ENCODE measurements at places on chromosomes 13 and 19.

- H3K27ac ChIP-seq, result no peak overlapping the region
- H3K27me3 ChIP-seq, result no peaks in the 10 kb centered on the region
- H3K4me3 ChIP-seq, result no peak overlapping the region
- no peaks in the 10 kb centered on the region for H3K36me3 ChIP-seq
- no peak for DNase-seq
- peaks cover 3% of the 10 kb centered on the region for H3K4me1 ChIP-seq
These were observed 15.0 kb upstream of the UBAC2 start for GRCh38 chr13:99185606-99186005.

- H3K4me3 ChIP-seq, result no peak overlapping the region
- no peak for DNase-seq
- H3K27ac ChIP-seq, result no peak overlapping the region
These were observed 62.7 kb upstream of the CSNK1A1L start for GRCh38 chr13:37168151-37168550.

DNA sequence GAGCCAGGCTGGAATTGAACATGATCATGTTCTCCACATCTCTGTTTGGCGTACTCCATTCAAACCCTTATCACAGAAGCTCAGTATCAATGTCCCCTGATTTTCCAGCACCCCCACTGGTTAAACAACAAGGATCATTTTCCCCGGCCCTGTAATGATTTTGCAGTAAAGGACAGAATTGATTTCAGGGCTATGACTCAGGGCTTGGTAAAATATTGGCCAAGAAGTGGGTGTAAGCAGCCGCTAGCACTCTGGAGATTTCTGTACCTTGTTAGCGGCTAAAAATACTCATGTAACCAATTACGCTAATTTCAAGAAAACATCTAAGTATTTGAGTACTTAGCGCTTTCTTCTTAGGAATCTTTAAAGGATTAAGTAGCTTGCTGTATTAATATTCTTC lies 69.5 kb upstream of the FNDC3A start:
- no peak overlapping the region for H3K4me3 ChIP-seq
- peaks cover 4% of the 10 kb centered on the region for H3K4me1 ChIP-seq
- no peak for DNase-seq
- no peaks in the 10 kb centered on the region for H3K36me3 ChIP-seq

DNA sequence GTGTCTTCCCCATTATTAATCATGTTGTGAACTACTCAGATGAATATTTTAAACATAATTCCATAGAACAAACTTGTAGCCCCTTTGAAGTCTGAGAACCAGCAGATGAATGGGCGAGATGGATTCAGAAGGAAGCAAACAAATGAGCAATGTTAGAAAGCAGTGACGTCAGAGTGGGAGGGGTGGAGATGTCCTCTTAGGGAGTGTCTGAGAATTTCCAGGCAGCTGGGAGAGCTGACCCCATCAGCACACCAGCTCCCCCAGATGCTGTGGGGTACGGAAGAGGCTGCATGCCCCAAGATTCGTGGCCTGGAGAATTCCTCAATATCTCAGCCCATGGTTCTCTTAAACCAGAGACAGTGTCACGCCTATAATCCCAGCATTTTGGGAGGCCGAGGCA lies 68.6 kb downstream of the DPF1 start:
- no peak overlapping the region for H3K4me3 ChIP-seq

DNA sequence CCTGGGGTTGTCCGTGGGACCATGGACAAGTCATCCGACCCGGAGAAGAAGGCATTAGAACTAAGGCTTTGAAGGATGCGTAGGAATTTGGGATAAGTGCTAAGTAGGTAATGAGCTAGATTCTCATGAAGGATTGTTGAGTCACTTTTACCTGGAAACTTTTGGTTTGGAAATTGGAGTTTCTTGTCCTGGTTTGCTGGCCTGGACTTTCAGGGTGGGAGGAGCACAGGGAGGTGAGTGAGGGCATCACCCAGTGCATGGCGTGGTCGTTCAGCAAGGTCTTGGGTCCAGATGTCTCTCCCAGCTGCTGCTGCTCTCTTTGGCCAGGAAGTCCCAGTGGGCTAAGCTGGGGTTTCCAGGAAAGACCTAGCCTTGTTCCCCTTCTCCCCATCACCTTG lies 7.6 kb downstream of the NFIC start:
- H3K27me3 ChIP-seq, result no peaks in the 10 kb centered on the region
- no peak for DNase-seq
- peaks cover 6% of the 10 kb centered on the region for H3K36me3 ChIP-seq
- no peak overlapping the region for H3K4me3 ChIP-seq

GRCh38 chr13:98585398-98585754 lies 8.5 kb upstream of the STK24 start:
- H3K4me1 ChIP-seq, result peaks cover 14% of the 10 kb centered on the region
- no peaks in the 10 kb centered on the region for H3K27me3 ChIP-seq
- DNase-seq, result no peak
- H3K36me3 ChIP-seq, result no peaks in the 10 kb centered on the region
- H3K27ac ChIP-seq, result no peak overlapping the region
- no peak overlapping the region for H3K4me3 ChIP-seq

DNA sequence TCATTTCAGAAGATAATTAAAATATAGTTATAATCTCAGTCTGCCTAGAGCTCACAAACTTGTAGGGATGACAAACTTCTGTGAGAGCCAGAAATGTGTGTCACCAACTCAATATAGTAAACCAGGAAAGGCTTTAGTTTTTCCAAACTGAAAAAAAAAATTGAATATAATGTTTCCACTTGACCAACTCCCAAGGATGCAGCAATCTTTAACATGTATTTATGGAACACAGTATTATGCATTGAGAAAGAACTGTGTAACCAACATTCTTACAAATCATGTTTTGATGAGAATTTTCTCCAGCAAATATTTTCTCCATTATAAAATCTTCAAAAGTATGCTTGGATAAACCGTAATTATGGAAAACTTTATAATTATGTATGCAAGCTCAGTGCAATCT lies 50.1 kb upstream of the KLF12 start:
- H3K4me1 ChIP-seq, result no peaks in the 10 kb centered on the region
- no peak for DNase-seq
- H3K27me3 ChIP-seq, result no peaks in the 10 kb centered on the region

DNA sequence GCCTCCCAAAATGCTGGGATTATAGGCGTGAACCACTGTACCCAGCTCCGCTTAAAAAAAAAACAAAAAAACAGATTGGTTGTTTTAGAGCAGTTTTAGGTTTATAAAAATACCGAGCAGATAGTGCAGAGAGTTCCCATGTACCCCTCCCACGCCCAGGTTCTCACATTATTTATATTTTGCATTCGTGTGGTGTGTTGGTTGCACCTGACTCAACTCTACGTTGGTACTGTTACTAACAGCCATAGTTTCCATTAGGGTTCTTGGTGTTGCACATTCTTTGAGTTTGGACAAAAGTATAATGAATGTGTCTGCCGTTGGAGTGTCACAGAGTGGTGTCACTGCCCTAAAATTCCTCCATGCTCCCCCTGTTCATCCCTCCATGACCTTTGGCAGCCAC lies 29.1 kb downstream of the MYO9B start:
- DNase-seq, result no peak
- H3K27ac ChIP-seq, result no peak overlapping the region
- H3K4me1 ChIP-seq, result peaks cover 11% of the 10 kb centered on the region

- H3K27me3 ChIP-seq, result peaks cover 38% of the 10 kb centered on the region
- DNase-seq, result no peak
- no peaks in the 10 kb centered on the region for H3K36me3 ChIP-seq
- H3K4me1 ChIP-seq, result no peaks in the 10 kb centered on the region
- no peak overlapping the region for H3K4me3 ChIP-seq
These were observed 1.7 kb upstream of the ELANE start for GRCh38 chr19:850221-850978.

DNA sequence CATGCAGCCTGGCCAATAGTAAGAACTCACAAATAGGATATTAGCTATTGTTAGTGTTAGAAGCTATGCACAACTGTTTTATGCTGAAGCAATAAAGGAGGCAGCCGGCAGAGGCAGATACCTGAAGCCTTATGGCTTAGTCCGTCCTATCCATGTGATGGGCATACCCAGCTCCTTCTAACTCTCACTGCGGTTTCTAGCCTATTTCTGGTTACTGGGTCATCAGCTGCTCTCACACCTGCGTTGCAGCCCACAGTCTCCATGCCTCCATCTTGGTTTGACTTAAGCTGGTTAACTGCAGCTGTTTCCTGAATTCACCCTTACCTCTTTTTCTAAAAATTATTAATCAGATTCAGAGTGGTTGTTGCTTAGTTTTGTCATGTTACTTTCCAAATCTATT lies 40.5 kb upstream of the CNMD start:
- H3K4me1 ChIP-seq, result no peaks in the 10 kb centered on the region
- no peaks in the 10 kb centered on the region for H3K36me3 ChIP-seq
- no peak for DNase-seq
- no peak overlapping the region for H3K4me3 ChIP-seq
- no peak overlapping the region for H3K27ac ChIP-seq

DNA sequence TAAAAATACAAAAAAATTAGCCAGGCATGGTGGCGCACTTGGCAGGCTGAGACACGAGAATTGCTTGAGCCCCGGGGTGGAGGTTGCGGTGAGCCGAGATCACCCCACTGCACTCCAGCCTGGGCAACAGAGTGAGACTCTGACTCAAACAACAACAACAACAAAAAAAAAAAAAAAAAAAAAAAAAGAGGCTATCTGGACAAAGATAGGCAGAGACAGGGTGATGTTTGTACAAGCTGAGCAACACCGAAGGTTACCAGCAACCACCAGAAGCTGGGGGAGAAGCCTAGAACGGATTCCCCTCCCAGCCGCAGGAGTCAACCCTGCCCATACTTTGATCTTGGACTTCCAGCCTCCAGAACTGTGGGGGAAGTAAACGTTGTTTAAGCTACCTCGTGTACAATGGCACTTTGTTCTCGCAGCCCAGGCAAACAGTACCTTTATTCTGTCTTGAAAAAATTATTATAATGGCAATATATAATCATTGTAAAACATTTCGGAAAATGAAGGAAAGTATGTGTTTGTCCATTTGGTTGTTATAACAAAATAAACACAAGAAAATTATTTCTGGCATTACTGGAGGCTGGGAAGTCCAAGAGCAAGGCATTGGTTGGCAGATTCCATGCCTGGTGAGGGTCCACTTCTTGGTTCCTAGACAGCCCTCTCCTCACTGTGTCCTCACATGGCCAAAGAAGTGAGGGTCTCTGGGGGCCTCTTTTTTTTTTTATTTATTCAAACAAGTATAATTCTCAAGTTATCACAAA lies 39.8 kb upstream of the LATS2 start:
- DNase-seq, result no peak
- H3K27me3 ChIP-seq, result peaks cover 2% of the 10 kb centered on the region
- H3K27ac ChIP-seq, result no peak overlapping the region
- H3K4me3 ChIP-seq, result no peak overlapping the region
- H3K36me3 ChIP-seq, result no peaks in the 10 kb centered on the region

DNA sequence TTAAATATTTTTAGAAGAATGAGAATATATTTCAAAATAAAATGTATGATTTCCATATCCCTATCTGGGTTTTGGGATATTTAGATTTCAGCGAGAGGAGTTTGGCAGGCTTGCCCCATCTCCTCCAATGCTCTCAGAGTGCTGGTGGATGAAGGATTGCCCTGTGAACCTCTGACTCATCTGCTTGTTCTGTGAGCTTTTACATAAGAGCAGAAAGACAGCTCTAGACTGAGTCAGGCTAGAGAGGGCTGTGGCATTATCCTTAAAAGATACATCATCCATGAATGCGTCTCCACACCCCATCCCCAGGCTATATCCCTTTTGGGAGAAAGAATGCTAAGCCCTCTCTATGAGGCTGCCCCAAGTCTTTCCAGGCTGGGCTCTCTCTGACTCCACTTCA lies 190.6 kb downstream of the TUBA3C start:
- peaks cover 2% of the 10 kb centered on the region for H3K27me3 ChIP-seq
- peaks cover 2% of the 10 kb centered on the region for H3K4me1 ChIP-seq
- no peaks in the 10 kb centered on the region for H3K36me3 ChIP-seq
- H3K27ac ChIP-seq, result no peak overlapping the region
- no peak for DNase-seq

- no peaks in the 10 kb centered on the region for H3K27me3 ChIP-seq
- no peak for DNase-seq
- no peak overlapping the region for H3K4me3 ChIP-seq
- H3K4me1 ChIP-seq, result peaks cover 4% of the 10 kb centered on the region
These were observed 506.2 kb downstream of the FGF9 start for GRCh38 chr13:22176968-22177520.

GRCh38 chr19:18870531-18871172 lies 25.3 kb downstream of the CERS1 start:
- peaks cover 5% of the 10 kb centered on the region for H3K4me1 ChIP-seq
- H3K27ac ChIP-seq, result no peak overlapping the region
- peaks cover 8% of the 10 kb centered on the region for H3K36me3 ChIP-seq
- H3K27me3 ChIP-seq, result peaks cover 3% of the 10 kb centered on the region

Measured in activated naive CD4-positive, alpha-beta T cell treated with anti-CD3 and anti-CD28 coated beads for 36 hours (primary cell).